Femur (tissue), 1 donor: ENCODE measurements at places on chromosomes 1 and 21.

DNA sequence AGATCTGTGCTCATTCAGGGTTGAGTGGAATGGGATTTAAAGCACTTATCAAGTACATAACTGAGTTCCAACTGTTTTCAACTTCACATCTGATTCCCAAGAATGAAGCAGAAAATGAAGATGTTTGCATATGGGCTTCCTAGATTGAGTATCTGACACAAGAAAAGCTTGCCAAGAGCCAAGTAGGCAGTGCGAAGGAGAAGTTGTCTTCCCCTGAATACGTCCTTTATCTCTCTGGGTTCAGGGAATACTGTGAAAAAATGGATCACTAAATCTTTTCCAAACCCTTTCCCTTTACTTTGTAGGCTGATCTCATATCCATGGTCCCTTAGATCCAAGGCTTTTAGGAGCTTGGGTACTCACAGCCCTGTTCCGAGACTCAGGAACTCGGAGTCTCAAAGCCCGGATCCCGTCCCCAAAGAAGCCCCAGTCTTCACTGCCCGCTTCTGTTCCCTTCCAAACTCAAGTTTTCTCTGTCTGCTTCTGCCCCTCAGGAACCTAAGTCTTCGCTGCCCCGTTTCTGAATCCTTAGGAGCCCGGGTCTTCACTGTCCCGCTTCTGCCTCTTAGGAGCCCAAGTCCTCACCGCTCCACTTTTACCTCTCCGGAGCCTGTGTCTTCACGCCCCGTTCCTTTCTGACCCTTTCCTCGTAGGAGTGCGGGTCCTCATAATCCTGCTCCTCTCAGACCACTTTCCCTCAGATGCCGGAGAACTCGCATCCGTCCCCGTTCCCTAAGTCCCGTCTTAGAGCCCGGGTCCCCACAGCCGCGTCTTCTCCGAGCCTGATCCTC lies 616 bp downstream of the TAF12 start:
- no peak for DNase-seq

GRCh38 chr1:41428738-41429640 lies 55.5 kb downstream of the EDN2 start:
- DNase-seq, result no peak

- no peak for DNase-seq
Observed at GRCh38 chr1:10624256-10625050, 149.7 kb downstream of the PEX14 start.

DNA sequence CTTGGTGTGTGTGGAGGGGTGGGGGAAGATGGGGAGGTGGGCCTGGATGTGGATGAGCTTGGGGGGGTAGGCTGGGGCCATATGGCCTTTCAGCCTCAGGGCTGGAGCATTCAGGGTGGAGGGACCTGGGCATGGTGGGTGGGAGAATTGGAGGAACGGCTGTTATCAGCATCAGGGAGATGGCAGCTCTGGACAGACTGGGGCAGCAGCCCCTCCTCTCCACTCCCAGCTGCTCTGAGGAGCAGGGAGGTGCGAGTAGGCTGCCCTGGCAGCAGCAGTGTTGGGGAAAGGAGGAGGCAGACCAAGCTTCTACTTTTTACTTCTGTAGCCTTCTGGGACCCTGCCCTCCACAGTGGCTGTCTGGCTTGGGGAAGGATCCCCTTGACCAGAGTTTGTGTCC lies 10.2 kb downstream of the PPFIA4 start:
- no peak for DNase-seq

DNA sequence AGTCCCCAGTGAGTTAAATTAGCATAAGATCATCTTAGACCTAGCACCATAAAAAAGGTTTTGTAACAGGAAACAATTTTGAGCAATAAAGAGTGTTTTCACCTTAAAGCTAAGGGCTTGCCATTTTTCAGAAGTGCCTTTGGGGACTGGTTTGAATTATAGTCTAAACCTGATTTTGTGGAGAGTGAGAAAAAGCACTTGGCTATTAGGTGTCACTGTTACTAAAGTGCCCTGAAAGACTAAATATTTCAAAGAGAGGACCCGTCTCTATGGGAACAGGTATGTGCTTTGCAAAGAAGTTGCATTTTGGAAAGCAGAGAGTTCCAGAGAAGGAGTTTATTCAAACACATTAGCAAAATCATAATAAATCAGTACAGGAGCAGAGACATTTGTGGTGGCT lies 9.1 kb downstream of the NTNG1 start:
- DNase-seq, result no peak

DNA sequence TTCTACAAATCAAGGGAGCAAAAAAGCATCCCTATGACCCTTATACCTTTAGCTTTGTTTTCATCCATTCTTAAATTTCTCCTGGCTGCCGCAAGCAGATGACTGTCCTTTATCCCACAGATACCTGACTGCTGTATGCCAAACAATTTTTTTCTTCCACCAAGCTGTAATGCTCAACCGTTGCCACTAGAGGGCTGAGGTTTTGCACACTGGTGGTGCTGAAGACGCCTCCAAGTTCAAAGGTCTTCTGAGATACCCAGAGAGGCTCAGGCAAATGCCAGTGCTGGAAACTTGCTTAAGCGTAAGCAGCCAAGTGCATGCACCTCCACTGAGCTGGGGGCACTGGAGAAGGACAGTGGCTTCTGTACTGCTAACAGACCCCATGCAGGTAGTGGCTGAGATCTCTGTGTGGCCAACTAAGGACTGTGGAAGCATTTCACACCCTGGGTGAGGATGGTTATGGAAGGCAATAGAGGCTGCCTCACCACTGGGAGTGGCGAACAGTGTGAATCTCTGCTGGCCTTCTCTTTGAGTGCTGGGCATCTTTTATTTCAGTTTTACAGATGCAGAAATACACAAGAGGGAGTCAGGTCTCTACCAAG lies 28.5 kb downstream of the CNIH3 start:
- DNase-seq, result peak; percentile 42

DNA sequence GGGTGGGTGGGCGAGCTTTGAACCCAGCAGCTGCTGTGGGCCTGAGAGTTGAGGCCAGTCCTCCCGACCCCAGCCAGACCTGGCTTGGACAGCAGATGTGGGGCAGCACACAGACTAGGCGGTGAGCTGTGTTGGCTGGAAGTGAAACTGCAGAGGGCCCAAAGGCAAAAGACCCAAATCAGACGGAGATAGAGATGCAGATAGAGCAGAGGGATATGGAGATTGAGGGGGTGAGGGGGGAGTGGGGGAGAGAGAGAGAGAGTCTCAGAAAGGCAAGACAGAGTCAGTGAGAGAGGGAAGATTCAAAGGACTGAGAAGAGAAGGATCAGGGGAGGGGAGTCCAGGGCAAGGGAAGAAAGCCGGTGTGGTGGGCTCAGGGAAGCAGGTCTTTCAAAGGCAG lies 17.0 kb upstream of the POU3F1 start:
- DNase-seq, result no peak

GRCh38 chr1:86991549-86992186 lies 77.2 kb downstream of the HS2ST1 start:
- DNase-seq, result no peak

- DNase-seq, result no peak
Observed at GRCh38 chr1:21050031-21050430, 126.7 kb downstream of the EIF4G3 start.

DNA sequence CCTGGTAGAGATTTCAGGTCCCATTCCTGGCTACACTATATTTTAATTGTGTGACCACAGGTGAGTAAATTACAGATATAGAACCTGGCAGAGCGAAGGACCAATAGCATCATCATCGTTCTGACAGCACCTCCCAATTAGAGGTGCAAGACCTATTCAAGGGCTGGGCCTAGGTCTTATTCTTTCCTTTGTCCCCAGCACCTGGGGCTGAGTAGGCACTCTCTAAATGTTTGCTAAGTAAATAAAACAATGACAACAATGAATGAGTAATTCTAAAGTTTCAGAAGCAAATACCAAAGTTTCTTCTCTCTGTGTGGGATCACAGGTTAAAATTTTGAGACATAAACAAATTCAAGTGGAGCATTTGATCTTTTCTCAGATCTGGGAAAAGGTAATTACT lies 32.7 kb downstream of the BEND5 start:
- DNase-seq, result no peak

- no peak for DNase-seq
Observed at GRCh38 chr1:67040405-67040804, 13.5 kb downstream of the SLC35D1 start.

GRCh38 chr1:7103874-7104273 lies 318.6 kb downstream of the CAMTA1 start:
- DNase-seq, result no peak

GRCh38 chr1:175530183-175530582 lies 213.2 kb downstream of the TNR start:
- DNase-seq, result peak; percentile 25

DNA sequence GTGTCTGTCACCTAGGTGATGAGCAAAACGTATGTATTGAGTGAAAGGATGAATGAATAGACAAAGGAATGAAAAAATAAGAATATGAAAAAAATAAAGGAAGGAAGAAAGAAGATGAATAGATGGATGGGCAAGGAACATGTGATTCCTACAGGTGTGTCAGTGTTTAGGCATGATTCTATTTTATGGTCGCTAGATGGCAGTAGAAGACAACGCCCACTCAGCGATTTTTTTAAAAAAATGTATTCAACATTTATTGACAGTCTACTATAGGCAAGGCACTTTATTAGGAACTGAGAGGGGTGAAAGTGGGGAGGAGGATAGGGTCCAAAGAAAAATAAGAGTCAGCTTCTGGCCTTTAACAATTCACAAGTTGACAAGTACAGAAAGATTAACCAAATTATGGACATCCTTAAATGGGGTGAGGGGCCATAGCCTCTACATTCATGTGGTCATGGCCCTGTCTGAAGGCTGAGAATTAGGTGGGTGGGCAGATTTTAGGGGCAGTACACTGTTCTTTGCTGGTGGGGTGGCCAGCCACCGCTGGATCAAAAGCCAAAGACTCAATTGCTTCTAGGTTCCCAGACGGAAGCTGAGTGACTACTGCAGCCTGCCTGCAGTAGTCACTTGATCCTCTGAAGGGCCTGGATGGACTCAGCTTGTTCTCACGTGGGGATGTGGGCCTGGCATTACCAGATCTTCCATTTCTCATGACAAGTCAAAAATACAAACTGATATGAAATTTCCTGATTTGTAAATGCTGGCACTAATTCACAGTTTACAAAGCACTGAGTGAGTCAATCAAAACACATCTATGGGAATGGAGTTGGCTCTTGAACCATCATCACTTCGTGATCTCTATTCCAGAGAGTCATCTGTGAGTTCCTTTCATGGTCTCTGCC lies 83.9 kb downstream of the FASLG start:
- DNase-seq, result no peak

GRCh38 chr1:75074831-75075395 lies 59.3 kb upstream of the LHX8 start:
- DNase-seq, result no peak

DNA sequence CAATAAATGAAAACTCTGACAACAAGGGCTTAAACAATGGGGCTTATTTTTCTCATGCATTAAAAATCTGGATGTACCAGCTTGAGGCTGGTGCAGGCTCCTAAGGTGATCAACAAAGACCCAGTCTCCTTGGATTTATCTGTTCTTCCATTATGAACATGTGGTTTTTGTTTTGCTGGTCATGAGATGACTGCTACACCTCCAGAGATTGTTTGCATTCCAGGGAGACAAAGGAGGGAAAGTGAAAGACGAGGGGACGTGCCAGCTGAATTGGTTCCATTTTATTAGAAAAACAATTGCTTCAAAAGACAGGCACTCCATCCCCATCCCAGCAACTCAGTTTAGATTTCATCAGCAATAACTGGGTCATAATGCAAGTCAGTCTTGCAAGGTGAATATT lies 90.9 kb upstream of the KCNK1 start:
- no peak for DNase-seq

DNA sequence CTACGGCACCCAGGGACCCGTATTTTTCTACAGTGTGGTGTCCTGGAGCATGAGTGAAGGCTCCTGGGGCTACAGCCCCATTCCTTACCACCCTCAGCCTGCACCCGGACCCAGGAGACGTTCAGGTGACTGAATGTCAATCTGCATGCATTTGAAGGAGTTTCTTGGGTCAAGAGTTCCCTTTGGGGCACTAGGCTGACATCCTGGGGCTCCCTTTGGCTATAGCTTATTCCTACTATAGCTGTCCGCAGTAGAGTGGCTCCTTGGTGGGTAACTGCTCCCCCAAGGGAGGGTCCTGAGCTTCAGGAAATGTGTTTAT lies 19.9 kb upstream of the LRRN2 start:
- no peak for DNase-seq
